ENCODE measurements at places on chromosomes 2 and 18.

GRCh38 chr2:160836755-160837154 is 323.5 kb upstream of the TANK start:
- no peak for DNase-seq

DNA sequence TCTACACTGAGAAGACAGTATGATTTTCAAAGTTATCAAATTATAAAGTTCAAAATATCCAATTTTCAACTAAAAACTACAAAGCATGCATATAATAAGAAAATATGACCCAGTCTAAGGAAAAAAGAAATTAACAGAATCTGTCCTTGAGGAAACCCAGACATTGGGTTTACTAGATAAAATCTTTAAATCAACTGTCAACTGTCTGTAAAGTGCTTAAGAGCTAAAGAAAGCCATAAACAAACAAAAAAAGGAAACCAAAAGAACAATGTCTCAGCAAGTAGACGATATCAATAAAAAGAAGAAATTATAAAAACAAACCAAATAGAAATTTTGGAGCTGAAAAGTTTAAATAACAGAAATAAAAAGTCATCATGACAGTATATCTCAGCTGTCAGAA is 10.5 kb upstream of the ABCB11 start:
- no peak for DNase-seq

DNA sequence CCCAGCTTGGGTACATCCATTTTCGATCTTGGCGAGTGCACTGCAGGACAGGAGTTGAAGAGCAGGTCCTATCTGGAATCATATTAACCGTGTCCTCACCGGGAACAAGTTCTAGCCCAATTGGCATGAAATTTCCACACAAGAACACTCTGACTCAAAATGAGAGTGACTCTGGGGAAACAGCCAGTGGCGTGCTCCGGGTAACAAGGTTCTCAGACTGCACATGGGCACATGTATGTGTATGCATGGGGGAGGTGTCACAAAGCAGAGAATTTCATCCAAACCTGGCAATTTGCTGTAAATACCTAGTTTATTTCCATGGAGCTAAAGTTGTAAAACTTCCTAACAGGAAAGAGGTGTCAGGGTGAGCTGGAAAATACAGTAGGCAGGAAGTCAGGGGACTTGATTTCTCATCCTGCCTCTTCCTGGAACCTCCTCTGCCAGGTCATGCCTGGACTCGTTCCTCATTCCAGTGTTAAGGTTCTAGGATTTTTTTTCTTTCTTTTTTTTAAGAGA is 1.7 kb downstream of the TUBB6 start:
- no peak for DNase-seq

- DNase-seq, result no peak
These were observed 13.0 kb upstream of the RALB start for GRCh38 chr2:120239488-120240287.

GRCh38 chr18:22349317-22349898 is 68.3 kb downstream of the CTAGE1 start:
- no peak for DNase-seq

DNA sequence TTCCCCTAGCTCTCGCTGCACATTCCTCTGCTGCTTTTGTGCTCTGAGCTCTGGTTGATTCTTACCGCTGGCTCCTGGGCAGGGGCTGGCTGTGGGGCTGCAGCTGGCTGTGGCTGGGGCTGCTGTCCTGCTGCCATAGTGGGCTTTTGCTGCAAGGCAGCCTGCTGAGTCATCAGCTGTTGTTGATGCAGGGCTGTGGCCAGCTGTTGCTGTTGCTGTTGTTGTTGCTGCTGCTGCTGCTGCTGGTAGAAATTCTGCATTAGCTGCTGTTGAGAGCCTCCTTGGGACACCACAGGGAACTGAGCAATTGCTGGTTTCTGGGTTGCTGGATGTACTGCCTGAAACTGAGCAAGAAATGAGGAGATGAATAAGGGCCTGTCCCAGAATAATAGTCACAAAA is 77.2 kb upstream of the NFU1 start:
- DNase-seq, result no peak

GRCh38 chr18:72063001-72063400 is 481.1 kb downstream of the CBLN2 start:
- DNase-seq, result no peak

GRCh38 chr2:77737236-77737635 is 215.1 kb upstream of the LRRTM4 start:
- no peak for DNase-seq

GRCh38 chr2:235550946-235551345 is 57.1 kb downstream of the AGAP1 start:
- DNase-seq, result no peak

Measured in left forelimb (tissue), 1 donor.